ENCODE measurements at places on chromosomes 7 and 10.

DNA sequence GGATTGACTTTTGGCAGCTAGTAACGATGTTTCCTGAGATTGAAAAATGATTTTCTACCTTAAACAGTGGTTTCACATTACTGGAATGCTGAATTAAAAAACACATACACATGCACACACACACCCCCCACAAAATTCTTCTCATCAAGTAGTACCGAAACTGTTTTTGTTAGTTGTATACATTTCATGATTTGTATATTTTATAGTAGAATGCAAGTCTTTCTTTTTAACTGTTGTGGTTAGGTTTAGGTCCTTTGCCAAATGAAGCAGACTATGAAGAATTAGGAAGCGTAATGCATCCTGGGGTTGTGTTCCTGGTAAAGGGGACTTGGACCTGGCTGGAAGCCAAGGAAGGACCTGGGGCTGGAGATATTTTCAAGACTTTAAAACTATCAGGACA lies 505.8 kb downstream of the SUGCT start:
- no peak for DNase-seq

- DNase-seq = no peak
Measured at GRCh38 chr10:114561008-114561523, 97.0 kb downstream of the ABLIM1 start.

DNA sequence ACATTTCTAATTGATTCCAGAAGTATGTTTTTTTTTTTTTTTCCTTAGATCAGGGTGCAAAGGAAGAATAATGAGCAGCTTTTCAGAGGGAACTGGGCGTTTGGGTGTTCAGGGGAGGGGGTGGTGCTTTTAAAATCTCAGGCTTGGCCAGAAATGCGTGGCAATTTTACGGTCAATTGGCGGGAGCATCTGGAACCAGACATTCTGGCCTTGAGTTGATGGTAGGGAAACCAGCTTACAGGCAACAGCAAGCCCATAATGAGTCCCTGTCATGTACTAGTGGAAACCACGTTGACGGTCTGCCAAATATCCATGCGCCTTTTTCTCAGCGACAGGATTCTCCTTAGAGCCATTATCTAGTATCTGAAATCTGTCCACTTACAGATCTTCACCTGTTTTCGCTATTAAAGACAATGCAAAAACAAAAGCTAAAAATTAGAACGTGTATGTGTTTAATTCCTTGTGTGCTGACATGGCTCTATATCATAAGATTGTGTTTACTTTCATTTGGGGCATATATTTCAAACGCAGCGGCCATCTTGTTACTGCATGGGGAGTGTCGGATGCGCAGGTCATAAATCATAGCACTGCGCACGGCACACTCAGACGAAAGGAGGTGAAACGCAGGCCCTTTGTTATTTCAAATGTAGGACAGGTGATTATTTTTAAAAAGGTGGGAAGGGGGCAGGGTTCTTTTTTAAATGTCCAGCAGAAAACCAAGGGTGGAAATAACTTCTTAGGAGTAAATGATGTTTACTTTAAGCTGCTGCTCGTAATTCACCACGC lies 209.2 kb downstream of the AGMO start:
- DNase-seq = no peak

DNA sequence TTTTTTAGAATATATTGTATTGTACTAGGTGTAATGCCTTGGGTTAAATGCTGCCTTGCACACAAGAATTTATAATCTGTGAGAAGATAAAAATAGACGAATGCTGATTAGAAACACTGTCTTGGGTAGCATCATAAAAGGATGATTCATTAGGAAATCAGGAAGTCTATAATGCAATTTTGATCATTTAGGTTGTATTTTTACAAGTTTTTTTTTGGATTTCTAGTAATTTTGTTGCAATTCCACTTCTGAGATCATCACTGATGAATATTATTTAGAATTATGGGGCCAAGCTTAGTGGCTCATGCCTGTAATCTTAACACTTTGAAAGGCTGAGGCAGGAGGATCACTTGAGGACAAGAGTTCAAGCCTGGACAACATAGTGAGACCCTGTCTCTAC lies 29.6 kb downstream of the WBP1L start:
- DNase-seq = no peak

GRCh38 chr7:148697256-148698006 lies 1.3 kb upstream of the CUL1 start:
- no peak for DNase-seq

- no peak for DNase-seq
Measured at GRCh38 chr10:287814-288213, 152.6 kb downstream of the ZMYND11 start.
